ENCODE measurements at places on chromosomes 5 and 9.

DNA sequence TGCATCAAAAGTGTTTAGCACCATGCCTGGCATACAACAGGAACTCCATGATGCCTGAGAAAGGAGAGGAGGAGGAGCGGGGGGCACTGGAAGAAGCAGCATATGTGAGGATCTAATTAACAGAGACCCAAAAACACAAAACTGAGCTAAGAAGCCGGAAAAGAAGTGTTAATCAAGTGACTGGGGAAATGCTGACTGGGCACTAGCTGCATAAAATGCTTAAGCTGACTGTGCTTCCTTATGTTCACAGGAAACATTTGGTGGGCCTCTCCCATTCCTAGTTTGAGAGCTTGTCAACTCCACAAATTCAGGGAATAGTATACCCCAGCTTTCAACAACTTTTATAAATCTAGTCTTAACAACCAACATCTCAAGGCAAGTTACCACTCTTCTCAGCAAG lies 26.6 kb downstream of the DEPDC1B start:
- no peak for DNase-seq

GRCh38 chr5:169577951-169578350 lies 5.6 kb upstream of the SPDL1 start:
- no peak for DNase-seq

GRCh38 chr5:126228934-126229333 lies 194.3 kb upstream of the GRAMD2B start:
- DNase-seq = no peak

GRCh38 chr5:180804129-180804618 lies 1.6 kb upstream of the MGAT1 start:
- no peak for DNase-seq

- no peak for DNase-seq
Measured at GRCh38 chr5:92852219-92852618, 728.8 kb downstream of the NR2F1-AS1 start.

- no peak for DNase-seq
Measured at GRCh38 chr9:125233678-125234077, 7.5 kb downstream of the HSPA5 start.

DNA sequence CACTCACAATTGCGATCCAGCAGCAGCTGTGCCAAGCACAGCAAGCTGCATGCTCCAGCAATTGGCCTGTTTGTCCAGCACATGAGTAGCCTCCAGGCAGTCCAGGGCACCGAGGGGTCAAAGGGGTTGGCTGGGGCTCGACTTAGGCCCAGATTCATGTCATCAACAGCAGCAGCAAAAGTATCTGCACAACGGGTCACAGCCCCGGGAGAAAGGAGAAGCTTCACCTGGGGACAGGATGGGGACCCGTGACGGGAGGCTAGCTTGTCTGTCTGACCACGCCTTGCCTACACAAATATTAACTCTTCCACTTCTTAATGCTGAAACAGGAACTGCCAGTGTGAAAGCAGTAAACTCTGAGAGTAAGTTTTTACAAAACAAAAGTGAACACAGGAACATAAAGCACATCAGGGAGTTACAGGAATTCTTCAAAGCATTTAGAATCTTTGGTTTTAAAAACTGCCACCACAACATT lies 191.2 kb downstream of the PIK3R1 start:
- no peak for DNase-seq

DNA sequence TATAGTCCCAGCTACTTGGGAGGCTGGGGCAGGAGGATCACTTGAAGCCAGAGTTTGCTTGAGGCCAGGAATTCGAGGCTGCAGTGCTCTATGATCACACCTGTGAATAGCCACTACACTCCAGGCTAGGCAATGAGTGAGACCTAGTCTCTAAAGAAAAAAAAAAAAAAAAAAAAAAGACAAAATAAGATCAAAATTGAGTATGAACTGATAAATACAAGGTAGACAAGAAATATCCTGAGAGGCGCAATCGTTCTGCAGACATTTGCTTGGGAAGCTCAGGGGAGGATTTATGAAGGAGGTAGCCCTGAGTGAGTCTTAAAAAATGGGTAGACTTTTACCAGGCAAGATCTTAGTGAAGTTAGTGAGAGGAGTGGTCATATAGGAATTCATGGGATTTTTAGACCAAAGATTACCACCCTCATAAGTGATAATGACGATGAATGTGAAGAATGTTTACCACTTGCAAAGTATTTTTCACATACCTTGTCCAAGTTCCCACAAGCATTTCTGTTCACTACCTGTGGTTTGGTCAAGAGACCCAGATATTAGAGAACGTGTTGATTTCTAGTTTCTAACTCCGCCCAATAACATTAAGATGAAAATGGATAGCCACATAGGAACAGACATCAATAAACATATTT lies 4.4 kb downstream of the PDCD1LG2 start:
- DNase-seq = no peak

DNA sequence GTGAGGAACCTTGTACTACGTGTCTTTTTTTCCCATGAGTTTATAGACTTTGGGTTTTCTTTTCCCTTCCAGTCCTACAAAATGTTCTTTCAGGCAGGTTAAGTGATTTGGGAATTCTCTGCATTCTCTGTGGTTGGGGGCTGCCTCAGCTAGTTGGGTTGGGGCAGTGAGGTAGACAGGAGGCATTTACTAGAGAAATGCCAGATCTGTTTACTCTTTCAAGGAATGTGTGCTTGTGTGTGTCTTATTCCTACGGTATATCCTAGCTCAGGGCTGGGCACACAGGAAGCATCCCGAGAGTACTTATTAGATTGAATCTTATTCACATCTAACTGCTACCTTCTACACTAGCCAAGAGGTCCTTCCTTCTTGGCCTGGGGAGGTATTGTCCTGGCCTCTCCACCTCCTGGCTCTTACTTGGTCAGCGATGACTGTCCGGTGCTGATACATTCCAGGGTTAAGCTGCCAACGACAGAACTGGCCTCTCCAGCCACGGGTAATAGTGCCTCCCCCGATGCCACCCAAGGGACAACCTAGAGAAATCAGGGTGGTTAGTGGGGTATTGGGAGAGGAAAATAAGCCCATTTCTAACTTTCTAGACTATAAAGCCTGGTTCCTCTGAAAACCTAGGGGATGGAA lies 5.0 kb downstream of the GBA2 start:
- DNase-seq = no peak

- DNase-seq = no peak
Measured at GRCh38 chr5:109644829-109645228, 44.9 kb upstream of the MAN2A1 start.

GRCh38 chr5:172852490-172853354 lies 18.7 kb downstream of the ERGIC1 start:
- no peak for DNase-seq

GRCh38 chr5:67969176-67969575 lies 246.4 kb upstream of the PIK3R1 start:
- DNase-seq = no peak

GRCh38 chr5:51651889-51652288 lies 268.6 kb downstream of the ISL1 start:
- DNase-seq = no peak

DNA sequence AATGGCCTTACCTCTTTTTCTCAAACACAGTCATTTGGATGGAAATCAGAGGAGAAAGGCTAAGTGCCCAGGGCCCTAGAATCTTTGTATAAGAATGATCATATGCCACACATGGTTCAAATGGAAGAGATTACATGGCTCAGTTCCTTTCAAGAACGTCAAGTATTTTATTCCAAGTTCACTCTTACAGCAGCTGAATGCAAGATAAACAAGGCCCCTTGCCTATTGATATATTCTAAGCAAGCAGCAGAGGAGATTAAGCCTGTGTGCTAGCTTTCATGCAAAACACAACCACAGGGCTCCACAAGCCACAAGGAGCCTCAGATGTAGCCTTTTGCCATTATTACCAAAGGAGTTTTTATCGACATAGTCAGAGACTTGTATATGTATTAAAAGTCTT lies 55.3 kb upstream of the SLCO6A1 start:
- DNase-seq = no peak

DNA sequence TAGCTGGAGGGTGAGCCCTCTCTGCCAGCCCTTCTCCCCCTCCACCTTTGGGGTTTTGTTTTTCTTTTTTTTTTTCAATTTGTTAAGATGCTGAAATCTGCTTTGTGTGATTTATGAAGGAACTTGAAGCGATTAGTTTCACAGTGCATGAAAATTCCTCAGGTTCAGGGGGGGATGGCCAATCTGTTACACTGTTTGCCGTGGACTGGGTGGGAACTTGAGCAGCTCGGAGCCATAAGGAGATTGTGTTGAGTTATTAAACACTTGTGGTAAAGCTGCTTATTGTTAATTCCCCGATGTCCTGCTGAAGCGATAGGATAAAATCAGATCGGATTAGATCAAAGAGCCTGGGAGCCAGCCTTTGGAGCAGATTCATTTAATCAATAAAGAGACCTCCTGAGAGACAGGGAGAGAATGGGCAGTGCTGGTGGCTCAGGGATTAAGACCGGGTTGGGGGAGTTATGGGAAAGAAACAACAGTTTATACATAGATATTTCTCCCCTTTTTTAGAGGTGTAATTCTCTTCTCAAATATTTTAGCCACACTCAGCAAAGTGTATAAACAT lies 105.8 kb upstream of the SPATA31D4 start:
- no peak for DNase-seq

GRCh38 chr5:14757850-14758249 lies 93.3 kb downstream of the OTULIN start:
- DNase-seq = no peak

- DNase-seq = peak; percentile 33
Measured at GRCh38 chr9:115042781-115043509, 75.0 kb downstream of the TNC start.

- no peak for DNase-seq
Measured at GRCh38 chr9:111399772-111400563, 69.9 kb upstream of the OR2K2 start.

DNA sequence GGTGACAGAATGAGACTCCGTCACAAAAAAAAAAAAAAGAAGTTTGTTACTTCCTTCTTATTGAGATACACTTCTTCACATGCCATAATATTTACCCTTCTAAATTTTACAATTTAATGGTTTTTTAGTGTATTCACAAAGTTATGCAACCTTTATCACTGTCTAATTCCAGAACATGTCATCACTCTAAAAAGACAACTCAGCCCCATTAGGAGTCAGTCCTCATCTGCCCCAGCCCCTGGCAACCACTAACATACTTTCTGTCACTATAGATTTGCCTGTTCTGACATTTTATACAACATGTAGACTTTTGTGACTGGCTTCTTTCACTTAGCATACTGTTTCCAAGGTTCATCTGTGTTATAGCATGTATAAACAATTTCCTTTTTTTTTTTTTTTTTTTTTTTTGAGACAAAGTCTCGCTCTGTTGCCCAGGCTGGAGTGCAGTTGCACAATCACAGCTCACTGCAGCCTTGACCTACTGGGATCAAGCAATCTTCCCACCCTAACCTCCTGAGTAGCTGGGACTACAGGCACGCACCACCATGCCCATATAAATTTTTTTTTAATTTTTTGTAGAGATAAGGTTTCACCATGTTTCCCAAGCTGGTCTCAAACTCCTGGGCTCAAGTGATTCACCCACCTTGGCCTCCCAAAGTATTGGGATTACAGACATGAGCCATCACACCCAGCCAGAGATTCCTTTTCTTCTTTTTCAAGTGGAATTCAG lies 18.0 kb downstream of the AQP3 start:
- DNase-seq = no peak

GRCh38 chr5:16461782-16462181 lies 3.8 kb downstream of the ZNF622 start:
- no peak for DNase-seq

DNA sequence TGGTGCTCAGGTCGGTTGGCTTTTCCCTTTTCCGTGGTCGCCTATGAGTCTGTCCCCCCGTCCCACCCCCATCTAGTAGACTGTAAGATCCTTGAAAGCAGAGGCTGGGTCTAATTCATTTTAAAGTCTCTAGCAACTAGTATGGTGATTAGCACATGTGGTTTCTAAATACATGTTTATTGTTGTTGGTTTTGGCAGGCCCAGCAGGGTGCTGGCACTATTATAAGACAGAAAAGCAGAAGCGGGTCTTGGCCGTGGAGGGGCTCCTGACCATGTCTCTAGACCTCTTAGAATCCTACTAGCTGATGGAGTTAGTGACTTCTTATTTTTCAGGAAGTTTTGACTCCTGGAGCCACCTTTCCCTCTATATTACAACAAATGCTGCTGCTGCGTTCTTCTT lies 61.5 kb upstream of the TNFSF8 start:
- DNase-seq = no peak

DNA sequence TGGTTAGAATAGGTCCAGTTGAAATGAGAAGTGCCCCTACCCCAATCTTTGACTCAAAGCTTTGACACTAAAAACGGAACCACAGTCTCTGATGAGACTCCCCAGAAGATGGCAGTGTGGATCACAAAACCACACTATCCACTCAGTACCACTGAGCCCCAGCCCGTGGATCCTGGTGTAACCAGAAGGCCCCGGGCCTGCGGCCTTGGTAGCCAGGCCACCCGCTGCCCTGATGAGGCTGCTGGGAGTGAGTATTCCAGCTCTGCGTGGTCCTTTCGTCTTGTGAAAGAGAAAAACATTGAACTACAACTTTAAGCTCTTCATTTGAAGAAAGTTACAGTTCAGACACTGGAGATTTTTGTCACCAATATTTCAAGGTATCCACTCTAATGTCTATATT lies 42.2 kb upstream of the FBP1 start:
- peak; percentile 65 for DNase-seq

GRCh38 chr9:37620396-37620795 lies 28.0 kb upstream of the TOMM5 start:
- DNase-seq = no peak

DNA sequence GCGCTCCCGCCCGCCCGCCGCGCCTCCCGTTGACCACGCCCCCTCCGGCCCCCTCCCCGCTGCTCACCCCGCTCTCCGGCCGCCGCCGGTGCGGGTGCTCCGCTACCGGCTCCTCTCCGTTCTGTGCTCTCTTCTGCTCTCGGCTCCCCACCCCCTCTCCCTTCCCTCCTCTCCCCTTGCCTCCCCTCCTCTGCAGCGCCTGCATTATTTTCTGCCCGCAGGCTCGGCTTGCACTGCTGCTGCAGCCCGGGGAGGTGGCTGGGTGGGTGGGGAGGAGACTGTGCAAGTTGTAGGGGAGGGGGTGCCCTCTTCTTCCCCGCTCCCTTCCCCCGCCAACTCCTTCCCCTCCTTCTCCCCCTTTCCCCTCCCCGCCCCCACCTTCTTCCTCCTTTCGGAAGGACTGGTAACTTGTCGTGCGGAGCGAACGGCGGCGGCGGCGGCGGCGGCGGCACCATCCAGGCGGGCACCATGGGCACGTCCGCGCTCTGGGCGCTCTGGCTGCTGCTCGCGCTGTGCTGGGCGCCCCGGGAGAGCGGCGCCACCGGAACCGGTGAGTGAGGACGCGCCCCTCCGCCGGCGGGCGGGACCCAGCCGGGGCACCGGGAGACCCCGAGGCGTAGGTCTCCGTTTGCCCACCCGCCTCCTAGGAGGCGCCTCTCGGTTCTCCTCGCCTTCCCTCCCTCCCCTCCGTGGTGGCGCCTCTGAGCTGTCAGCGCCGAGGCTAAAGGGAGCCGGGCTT lies at the start of gene VLDLR:
Gene VLDLR, plus strand, starts transcription at position 66 of the 739 bp plus-strand sequence. Its CDS starts 403 bp downstream, at position 469.
- DNase-seq = peak; percentile 9

DNA sequence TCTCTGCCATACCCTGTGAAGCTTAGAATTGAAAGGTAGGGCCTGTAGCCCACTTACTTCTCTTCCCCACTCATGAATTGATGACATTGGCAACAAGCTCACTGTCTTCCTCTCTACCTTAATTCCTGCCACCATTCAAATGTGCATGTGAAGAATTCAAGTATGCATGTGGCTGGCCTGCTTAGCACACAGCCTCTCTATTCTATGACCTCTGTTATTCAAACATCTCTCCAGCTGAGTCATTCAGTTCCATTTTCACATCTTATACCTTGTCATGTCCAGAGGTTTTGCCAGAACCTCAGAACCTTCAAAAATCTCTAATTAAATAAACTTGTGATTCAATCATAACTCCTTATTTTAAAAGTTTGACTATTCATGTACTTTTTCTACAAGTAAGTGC lies 114.7 kb upstream of the MAN2A1 start:
- DNase-seq = no peak

Data from stimulated activated CD4-positive, alpha-beta T cell treated with anti-CD3 and anti-CD28 coated beads, Interleukin-4, amount 100 ng/mL, for 24 hours (primary cell).